Fibroblast of villous mesenchyme (primary cell): ENCODE measurements at places on chromosomes 4 and X. TPM values are rescaled to one million over a fixed set of nuclear protein-coding genes. Genes with fewer than 3 reads are reported as not detected.

GRCh38 chrX:81890521-81890920 is 688.6 kb downstream of the SH3BGRL start:
- no peak for DNase-seq

GRCh38 chr4:107253090-107253489 is 217.0 kb upstream of the DKK2 start:
- no peak for DNase-seq

DNA sequence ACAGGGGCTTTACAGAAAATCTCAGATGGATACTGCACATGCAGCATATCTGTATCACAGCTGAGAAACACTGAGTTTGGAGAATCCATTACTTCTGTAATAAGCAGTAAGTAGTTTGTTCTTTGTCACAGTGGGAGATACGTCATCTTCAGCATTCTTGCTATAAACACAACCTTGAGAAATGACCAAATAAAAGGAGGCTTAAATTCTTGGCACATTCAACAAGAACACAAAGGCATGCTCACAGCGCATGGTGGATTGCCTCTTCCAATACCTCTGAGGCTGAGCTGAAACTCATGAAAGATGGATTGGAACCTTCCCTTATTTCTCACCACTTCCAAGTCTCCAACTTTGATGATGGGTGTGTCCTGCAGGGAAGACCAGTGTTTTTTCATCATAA is 54.5 kb downstream of the ANXA5 start:
- peak; percentile 18 for DNase-seq

GRCh38 chr4:140568507-140569306 is at the start of gene UCP1:
Gene UCP1 (minus strand): TSS chr4:140568961. CDS start chr4:140568729, 232 bp downstream.
- DNase-seq = no peak

DNA sequence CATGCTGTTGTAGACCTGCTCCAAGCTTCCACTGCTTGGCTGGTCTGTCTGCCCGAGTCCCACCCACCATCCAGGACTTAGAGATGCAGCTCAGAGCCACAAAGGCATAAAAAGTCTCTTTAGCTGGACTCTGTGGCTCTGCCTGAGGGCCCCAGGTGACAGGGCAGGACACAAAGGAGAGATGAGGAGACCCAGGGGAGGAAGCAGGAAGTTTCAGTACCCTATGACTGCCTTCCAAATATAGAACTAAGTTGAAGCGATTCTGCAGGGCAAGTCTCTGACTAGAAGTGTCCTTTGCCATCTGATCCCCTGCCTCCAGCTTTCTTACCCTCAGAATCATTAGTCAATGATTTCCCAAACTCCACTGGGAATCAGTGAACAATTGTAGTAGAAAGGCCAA is 11.2 kb upstream of the CXCR3 start:
- DNase-seq = no peak

Gene PPARGC1A
- total RNA-seq = 0.32 and 0.86 TPM in 2 replicates

Gene SEPTIN11
- 439 and 632 TPM in 2 replicates for total RNA-seq

Gene PAGE4
- total RNA-seq = not detected in 2 replicates

Gene HAND2
- total RNA-seq = 45.4 and 71.7 TPM in 2 replicates

Gene NALF2
- not detected in 2 replicates for total RNA-seq
